IMR-90 (cell line): ENCODE measurements at places on chromosomes 2 and 18. TPM values are rescaled to one million over a fixed set of nuclear protein-coding genes. Genes with fewer than 3 reads are reported as not detected.
A peak's percentile ranks its signal among the peaks of the same experiment; 100 is the strongest.

- no peak for DNase-seq
These were observed 165.6 kb upstream of the SERTAD2 start for GRCh38 chr2:64819361-64819760.

DNA sequence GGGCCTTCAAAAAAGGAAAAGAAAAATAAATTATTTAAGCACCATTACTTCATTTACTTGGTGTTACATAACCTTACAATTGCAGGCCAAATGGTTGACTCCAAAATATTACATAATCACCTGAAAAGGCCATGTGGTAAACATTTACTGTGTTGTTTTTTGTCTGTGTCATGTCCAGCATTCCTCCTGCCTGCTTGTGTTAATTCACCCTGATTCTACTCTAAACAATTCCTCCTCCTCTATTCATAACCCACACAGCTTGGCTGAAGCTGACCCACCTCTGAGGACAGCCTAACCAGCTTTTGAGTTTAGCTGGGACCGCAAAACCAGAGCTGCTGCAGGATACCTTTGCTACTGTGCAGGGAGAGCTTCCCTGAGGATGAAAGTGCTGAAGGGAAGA, 35.4 kb downstream of the TMX3 start:
- DNase-seq = peak; percentile 56

GRCh38 chr18:58802959-58803358, 61.7 kb upstream of the ZNF532 start:
- DNase-seq = no peak

Gene SGPP2
- total RNA-seq = not detected in 2 replicates

Gene NYAP2
- not detected in 2 replicates for total RNA-seq
